ENCODE measurements at places on chromosomes 3 and 15. TPM values are rescaled to one million over a fixed set of nuclear protein-coding genes. Genes with fewer than 3 reads are reported as not detected.

HHATL gene
- not detected for total RNA-seq

ZSCAN29 gene
- total RNA-seq = 16.8 TPM

AADACL2 gene
- not detected for total RNA-seq

DUOXA2 gene
- not detected for total RNA-seq

DNA sequence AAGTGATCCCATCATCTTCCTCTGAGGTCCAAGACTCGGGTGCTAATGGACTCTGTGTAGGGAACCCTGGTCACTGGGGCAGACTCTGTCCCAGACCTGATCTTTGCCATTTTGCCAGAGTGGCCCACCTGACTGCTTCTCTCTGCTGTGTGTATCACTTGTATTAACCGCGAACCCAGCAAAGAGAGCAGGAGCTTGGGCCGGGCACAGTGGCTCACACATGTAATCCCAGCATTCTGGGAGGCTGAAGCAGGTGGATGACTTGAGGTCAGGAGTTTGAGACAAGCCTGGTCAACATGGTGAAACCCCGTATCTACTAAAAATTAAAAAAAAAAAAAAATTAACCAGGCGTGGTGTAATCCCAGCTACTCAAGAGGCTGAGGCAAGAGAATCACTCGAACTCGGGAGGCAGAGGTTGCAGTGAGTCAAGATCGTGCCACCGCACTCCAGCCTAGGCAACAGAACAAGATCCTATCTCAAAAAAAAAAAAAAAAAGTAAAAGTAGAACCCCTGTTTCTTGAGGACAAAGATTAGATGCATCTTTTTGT, 32.9 kb upstream of the CYP11A1 start:
- no peak for DNase-seq

DNA sequence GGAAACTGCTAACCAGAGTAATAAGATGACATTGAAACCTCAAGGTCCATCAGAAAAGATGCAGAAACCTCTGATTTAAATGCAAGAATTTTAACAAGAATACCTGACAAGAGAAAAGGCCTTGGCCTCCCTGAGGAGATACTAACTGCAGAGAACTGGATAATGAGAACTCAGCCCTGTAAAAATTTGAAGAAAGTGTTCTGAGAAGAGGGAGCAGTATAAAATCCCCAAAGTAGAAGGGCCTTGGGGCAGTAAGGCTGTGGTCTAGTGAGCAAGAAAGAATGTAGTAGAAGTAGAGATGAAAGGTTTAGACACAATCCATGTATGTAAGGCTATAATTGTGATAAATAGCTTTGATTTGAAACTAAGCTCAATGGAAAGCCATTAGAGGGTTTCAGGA, 394.1 kb downstream of the ZBBX start:
- DNase-seq = no peak

DNA sequence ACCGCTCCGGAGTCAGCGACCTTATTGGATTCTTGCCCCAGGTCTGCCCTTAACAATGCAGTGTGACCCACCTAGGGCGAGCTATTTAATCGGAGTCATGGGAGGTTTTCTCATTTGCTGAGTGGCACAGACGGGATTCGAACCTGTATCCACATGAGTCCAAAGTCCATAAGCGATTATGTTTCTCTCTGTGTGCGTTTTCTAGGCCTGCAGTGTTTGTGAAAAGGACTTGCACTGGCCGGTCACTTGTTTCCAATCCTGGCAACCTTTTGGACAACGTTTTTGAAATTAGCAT, 691 bp upstream of the HDGFL3 start:
- peak; percentile 18 for DNase-seq

- no peak for DNase-seq
Observed at GRCh38 chr3:154791611-154792010, 288.5 kb upstream of the MME start.

DNA sequence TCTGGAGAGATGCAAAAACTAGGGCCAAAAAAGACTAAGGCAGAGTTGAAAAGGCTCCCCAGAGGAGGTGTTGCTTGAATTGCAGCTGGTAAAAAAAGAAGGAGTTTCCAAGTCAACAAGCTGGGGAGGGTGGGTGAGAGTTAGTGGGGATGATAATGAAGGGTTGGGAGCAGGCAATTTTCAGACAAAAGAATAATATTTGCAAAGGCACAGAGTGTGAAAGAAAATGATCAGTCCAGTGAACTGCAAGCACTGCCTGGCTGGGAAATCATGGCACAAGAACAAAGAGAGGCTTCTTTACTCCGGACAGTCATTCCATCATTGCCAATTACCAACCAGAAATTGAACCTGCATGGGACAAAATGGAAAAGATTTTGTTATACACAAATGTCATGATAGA, 42.2 kb downstream of the C3orf85 start:
- no peak for DNase-seq

- DNase-seq = no peak
Observed at GRCh38 chr3:184472723-184473428, 88.7 kb upstream of the EPHB3 start.

- DNase-seq = no peak
Observed at GRCh38 chr3:29064085-29064484, 216.8 kb upstream of the RBMS3 start.

- no peak for DNase-seq
Observed at GRCh38 chr3:133712017-133712416, 34.2 kb upstream of the TF start.

DNA sequence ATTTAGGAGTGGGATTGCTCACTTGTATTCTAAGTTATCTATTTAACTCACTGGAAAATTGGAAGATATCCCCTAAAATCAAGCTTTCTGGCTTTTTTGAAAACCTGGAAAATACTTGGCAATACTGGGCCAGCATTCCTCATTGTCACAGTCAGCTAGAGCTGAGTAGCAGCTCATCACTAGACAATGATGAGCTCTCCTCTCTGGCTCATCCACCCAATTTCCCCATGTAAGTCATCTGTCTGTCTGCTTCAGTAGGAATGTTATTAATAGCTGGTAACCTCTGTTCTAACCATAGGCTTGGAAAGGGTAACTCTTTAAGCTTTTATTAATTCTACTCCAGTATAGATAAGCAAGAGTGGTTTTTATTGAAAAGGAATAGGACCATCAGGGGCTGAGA, 39.7 kb upstream of the PIK3R4 start:
- no peak for DNase-seq

All from PC-3 (cell line).